ENCODE measurements at places on chromosomes 2 and 18.

- DNase-seq, result no peak
Observed at GRCh38 chr18:8994603-8995002, 107.9 kb upstream of the NDUFV2 start.

GRCh38 chr18:44508474-44508873 is 172.2 kb upstream of the SETBP1 start:
- no peak for DNase-seq

GRCh38 chr2:220936641-220937197 is 635.4 kb downstream of the EPHA4 start:
- DNase-seq, result no peak

DNA sequence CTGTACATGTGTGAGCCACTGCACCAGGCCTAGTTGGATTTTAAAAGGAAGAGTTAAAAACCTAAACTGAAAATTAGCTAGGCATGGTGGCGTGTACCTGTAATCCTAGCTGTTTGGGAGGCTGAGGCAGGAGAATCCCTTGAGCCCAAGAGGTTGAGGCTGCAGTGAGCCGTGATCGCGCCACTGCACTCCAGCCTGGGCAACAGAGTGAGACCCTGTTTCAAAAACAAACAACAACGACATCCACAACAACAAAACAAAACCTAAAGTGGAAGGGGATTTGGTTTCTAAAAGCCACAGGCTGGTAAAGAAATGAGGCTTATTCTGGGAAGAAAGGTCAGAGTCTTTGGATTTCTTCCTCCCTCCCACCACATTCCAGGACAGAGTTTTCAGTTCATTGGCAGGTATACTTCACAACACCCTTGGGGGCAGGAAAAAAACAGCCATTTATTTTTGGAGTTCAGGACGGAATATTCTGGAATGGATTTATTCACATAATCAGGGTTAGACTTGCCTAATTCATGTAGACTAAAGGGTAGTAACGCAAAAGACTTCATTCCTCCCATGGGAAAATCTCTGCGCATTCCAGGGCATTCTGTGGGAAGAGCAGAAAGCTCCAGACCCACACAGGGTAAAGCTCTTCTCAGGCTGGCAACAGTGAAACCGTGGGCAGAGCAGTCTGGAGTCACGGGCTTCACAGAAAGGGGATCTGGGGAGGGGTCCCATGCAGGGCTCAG is 34.9 kb downstream of the TEX44 start:
- DNase-seq, result no peak

GRCh38 chr2:1850031-1850430 is 105.7 kb upstream of the PXDN start:
- DNase-seq, result no peak

DNA sequence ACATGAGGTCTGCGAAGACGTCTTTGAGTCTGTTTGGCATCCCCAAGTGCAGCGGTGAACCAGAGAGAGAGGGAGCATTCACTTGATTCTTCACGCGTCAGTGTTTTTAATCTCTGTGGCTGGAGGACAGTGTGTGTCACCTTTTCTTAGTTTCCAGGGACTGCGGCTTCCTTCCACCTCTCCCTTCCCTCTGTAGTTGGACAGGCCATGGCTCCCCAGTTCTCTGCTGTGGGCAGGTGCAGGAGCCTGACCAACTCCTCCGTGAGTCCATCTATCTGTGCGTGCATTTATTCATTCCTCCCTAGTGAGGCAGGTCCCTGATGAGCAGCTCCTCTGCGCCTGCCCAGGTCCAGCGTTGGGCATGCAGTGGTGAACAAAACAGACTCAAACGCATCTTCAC is 42.9 kb downstream of the AGAP1 start:
- no peak for DNase-seq

- no peak for DNase-seq
Observed at GRCh38 chr2:118169359-118170005, 81.2 kb downstream of the INSIG2 start.

DNA sequence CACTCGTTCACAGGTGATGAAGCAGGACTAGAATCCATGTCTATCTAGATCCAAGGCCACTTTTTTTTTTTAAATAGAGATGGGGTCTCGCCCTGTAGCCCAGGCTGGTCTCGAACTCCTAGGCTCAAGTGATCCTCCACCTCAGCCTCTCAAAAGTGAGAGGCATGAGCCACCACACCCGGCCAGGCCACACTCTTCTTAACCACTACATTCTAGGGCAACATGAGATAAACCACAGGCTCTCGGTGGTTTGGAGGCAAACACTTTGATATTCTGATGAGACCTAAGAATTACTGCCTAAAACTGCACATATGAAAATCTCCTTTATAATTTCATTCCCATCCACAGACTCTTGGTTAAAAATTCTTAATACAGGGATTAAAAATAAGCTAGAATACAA is 51.8 kb downstream of the USP34 start:
- DNase-seq, result no peak

GRCh38 chr18:23146861-23147469 is 11.7 kb downstream of the CABLES1 start:
- no peak for DNase-seq

GRCh38 chr18:58393295-58393694 is 235.6 kb downstream of the ALPK2 start:
- no peak for DNase-seq

DNA sequence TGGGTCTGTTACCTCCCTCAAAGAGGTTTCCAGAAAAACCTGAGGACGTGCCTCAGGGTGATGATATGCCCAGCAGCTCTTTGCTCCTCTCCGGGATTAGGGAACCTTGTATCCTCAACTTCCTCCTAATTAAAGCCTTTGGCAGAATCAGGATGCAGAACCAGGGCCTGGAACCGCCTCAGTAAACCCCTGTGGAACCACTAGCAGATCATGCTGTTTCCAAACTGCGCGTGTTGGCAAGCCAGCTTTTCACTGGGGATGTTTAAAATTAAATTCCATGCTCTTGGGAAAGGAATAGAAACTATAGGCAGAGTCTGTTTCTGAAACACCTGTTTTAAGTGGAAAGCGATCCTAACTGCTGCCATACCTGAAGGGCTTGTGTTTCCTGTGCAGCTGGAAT is 26.4 kb downstream of the CRIM1 start:
- DNase-seq, result no peak

DNA sequence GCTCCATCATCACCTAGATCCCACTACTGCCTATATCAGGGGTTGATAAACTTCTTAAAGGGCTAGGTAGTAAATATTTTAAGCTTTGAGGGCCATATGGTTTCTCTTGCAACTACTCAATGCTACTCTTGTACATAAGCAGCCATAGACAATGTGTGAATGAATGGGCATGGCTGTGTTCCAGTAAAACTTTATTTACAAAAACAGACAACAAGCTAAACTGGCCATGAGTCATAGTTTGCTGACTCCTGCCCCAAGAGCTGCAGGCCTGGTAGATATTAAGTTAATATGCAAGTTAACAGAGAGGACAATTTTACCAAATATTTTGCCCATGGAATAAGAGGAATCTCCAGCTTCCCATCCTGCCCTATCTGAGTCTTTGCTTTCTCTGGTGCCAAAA is 29.8 kb upstream of the MYO3B start:
- DNase-seq, result no peak

GRCh38 chr2:44840503-44840850 is 101.0 kb upstream of the SIX3 start:
- DNase-seq, result no peak

DNA sequence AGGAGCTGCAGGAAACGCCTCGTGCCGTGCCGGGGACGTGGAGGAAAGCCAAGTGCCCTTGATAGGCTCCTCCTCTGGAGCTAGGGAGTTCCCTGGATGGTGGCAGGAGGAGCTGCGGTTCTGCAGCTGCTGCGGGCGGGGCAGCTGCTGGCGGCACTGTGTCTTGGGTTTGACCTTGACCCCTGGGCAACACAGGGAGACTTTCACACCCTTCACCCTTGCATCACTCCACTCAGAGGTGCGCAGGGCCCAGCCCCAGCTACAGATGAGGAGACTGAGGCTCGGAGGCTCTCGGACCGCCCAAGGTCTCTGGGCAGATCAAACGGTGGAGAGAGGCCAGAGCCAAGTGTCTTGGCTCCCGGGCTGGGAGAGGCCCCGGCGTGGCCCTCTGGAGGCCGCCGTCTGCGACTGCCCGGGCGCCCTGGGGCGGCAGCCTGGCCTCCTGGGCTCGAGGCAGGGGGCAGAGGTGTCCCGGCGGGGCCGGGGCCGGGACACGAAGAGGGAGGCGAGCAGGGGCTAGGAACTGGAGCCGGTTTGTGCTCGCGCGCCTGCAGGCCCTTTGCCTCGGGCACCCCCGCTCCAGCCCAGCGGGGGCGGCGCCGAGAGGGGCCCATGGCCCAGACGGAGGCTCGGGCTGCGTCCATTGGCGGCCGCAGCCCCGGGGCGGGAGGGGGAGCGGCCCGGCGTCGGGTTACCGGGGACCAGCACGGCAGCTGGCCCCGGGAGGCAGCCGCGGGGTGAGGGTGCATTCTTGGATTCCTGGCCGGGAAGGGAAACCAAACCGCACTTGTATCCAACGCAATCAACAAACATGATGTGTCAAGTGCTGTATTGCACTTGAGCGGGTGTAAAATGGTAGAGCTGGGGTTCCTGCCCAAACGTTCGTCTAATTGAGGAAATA is 129.6 kb upstream of the SLC1A4 start:
- DNase-seq, result peak; percentile 67

DNA sequence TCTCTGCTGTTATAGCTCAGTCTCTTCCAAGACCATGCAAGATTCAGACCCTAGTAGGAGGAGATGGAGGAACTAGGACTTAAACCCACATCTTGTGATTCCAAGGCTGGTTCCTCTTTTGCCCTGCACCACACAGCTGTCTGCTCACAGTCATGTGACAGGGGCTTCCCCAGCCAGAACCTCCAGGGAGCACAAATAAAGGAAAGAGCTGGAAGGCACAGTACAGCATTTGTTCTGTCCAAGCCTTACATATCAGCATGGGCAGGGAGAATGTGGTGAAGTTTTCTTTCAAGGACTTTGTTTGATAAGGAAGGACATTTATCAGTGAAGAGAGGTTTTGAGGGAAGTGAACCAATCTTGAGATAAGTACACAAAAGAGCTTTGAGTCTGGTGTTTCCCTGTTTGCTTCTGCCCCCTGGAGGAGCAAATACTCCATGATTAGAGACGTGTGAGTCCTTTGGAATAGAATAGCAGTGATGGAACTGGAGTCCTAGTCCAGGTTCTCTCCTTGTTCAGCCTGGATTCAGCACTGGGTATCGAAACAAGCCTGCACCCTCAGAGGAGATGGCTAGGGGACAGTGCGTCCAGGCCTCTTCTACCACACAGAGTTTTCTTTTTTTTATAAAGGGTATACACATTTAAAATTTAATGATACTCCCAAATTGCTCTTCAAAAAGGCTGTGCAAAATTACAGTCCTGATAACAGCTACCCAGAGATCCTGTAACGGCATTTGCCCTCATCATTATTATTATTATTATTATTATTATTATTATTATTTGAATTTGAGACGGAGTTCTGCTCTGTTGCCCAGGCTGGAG is 24.6 kb upstream of the CASP10 start:
- peak; percentile 65 for DNase-seq

DNA sequence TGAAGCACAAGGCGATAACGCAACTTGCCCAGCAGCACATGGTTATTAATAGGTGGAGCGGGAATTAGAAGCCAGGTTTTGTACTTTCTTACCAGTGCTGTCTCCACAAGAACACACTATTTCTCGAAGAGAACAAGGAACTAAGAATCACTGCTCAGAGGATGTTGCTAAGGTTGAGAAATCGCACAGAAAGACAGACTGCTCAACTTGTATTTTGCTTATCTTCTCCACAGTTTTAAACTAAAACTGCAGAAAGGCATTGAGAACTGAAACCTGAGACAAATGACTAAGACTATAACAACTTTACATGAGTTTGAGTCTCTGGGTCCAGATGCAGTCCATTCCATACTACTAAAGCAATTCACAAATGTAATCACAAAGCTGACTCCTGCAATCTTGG is 6.2 kb downstream of the PRKD3 start:
- DNase-seq, result no peak

- DNase-seq, result no peak
Observed at GRCh38 chr2:54081574-54081973, 33.8 kb upstream of the ACYP2 start.

DNA sequence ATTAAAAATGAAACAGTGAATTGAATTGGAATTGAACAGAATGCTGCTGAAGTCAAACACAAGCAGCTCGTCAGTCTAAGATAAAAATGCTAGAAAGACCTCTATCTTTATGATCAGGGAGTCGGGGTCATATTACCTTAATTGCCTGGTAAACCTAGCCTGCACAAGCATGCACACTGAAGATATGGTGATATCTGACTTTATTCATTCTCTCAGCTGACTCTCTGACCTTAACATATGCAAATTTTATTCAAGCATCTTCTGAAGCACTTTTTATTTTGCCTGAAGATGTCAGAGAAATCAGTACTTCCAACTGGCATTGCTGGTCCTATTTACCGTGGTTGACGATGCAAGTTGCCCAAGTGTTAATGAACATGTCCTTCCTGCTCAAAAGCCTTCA is 56.4 kb downstream of the DNER start:
- no peak for DNase-seq

GRCh38 chr2:203804764-203805485 is 62.6 kb upstream of the CTLA4 start:
- DNase-seq, result no peak

GRCh38 chr2:237669283-237669627 is 41.9 kb downstream of the LRRFIP1 start:
- DNase-seq, result no peak

DNA sequence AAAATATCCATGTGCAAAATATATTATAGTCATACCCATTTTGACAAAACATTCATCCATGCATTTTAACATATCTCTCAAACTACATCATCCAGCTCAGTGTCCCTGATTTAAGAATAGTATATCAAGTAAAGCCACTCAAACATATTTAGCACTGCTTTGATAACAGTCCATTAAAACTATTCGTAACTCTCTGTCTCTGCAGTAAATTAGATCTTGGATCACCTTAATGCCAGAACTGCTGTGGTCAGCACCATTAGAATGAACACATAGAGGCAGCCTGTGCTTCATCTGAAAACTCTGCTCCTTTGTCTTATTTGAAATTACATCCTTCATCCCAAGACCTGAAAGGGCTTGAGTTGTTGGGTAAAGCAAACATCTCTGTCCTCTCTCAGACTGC is 234.0 kb downstream of the MBD2 start:
- DNase-seq, result no peak

GRCh38 chr2:51628917-51629316 is 597.0 kb upstream of the NRXN1 start:
- DNase-seq, result no peak

GRCh38 chr2:72788756-72789155 is 37.1 kb downstream of the EXOC6B start:
- DNase-seq, result no peak

DNA sequence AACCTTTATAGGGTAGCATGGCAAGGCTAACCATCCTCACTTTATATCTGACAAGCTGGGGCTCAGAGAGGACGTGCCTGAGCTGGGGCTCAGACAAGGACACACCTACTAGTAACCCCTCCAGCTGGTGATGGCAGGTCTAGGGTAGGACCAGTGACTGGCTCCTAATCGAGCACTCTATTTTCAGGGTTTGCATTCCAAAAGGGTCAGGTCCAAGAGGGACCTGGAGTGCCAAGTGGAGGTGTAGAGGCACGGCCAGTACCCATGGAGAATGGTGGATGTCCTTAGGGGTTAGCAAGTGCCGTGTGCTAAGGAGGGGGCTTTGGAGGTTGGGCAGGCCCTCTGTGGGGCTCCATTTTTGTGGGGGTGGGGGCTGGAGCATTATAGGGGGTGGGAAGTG is 1.2 kb upstream of the DES start:
- DNase-seq, result no peak

- no peak for DNase-seq
Observed at GRCh38 chr2:43762286-43762685, 11.6 kb upstream of the DYNC2LI1 start.

GRCh38 chr2:74447230-74447999 is 5.7 kb upstream of the RTKN start:
- no peak for DNase-seq
